Renal cortical epithelial cell (primary cell): ENCODE measurements at places on chromosomes 13 and 19. TPM values are rescaled to one million over a fixed set of nuclear protein-coding genes. Genes with fewer than 3 reads are reported as not detected.

DNA sequence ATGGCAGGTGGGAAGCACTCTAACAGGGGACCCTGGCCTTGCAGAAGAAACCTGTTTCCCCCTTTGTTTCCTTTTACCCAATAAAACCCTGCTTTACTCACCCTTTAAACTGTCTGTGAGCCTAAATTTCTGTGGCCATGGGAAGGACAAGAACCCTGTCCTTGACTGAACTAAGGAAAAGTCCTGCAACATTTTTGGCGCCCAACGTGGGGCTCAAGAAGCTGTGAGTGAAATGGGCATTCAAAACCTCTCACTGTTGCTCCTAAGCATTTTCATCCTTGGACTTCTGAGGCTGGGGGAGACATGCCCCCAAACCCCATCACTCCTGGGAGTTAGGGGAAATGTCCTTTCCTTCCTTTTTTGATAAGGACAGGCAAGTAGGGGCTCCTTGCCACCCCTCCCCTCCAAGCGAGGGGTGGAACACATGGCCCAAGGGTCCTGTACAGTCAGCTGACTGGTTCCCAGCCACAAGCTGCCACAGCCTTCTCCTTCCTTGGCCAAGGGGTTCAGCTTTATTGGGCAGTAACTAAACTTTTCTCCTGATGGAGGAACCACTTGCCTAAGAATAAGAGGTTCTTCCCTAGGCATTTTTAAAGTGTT lies 381.6 kb downstream of the KLF5 start:
- DNase-seq: no peak

DNA sequence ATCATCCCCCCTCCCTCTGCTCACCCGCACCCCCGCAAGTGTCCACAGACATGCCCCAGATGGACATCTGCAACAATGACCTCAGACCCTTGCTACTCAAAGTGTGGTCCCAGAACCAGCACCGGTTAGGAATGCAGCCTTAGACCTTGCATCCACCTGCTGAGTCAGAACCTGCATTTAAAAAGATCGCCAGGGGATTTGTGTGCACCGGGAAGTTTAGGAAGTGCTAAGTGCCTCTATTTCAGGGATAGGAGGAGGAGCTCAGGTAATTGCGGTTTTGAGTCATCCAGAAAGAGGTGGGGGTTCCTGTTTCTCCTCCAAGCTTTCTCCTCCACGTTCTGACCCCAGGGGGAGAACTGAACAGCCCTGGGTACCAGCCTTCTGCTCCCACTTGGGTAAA lies 46.2 kb downstream of the CACNA1A start:
- no peak for DNase-seq

DNA sequence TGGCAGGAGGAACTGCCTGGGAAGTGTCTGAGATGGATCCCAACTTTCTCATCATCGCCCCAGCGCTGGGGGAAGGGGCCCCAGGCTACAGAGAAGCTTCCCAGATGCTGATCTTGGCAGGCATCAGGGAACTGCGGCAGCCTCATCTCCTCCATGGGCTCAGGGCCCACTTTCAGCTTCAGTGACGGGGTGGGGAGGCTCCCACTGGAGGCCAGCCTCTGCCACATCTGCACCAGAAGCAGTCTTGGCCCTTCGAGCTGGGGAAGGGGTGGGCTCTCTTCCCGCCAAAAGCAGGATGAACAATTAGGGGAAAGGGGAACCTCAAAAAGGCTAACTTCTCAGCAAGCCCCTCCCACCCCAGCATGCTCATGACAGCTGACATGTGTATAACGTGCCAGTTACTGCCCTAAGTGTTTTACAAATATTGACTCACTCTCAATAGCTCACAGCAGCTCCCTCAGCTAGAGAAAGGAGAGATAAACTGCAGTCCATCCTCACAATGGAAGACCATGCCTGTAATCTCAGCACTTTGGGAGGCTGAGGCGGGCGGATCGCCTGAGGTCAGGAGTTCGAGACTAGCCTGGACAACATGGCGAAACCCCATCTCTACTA lies 7.1 kb upstream of the S1PR2 start:
- no peak for DNase-seq

DNA sequence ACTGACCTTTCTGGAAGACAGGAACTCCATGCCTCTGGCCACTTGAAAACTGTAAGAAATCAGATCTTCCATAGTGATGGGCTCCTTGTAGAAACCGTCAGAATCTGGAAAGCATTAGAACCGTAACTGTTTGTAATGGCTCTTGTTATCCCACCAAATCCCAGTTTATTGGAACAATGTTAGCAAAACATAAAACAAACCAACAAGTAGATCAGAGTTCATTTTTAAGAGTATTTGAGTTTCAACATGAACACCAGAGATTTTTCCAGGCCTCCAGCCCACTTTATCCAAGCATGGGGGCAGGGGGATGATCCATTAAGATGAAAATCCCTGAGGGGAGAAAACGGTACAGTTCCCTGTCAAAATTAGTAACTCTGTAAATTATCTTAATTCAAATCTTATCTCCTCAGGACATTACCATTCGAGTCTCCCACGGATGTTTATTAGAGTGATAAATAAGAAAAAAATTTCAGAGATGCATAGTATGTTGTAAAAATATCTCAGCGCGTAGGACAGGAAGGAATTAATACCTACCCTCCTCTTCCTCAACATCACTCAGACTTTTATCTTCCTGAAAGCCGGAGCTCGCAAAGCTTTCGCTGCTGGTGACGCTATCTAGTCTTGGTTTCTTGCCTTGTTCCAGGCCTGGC lies 172.5 kb downstream of the FLT1 start:
- DNase-seq: no peak

GRCh38 chr19:5804516-5805461 lies at the start of gene NRTN:
Gene NRTN, plus strand, starts transcription at chr19:5805067. Its CDS starts 19,099 bp downstream, at chr19:5824166.
- DNase-seq: no peak

- no peak for DNase-seq
Measured at GRCh38 chr13:113338451-113338850, 25.5 kb downstream of the GRTP1 start.

- DNase-seq: no peak
Measured at GRCh38 chr19:12880551-12881171, 588 bp downstream of the DNASE2 start.

GRCh38 chr19:50191216-50191615 lies 12.2 kb upstream of the MYH14 start:
- peak; percentile 15 for DNase-seq

GRCh38 chr13:29572575-29572974 lies 22.9 kb downstream of the SLC7A1 start:
- no peak for DNase-seq

GRCh38 chr19:52188822-52189734 lies 774 bp upstream of the PPP2R1A start:
- no peak for DNase-seq

- DNase-seq: no peak
Measured at GRCh38 chr13:35469806-35470525, 6.5 kb downstream of the MAB21L1 start.

- DNase-seq: peak; percentile 78
Measured at GRCh38 chr13:32838945-32839344, 177.3 kb upstream of the KL start.

- DNase-seq: no peak
Measured at GRCh38 chr13:20499986-20500385, 25.7 kb downstream of the CRYL1 start.

- DNase-seq: no peak
Measured at GRCh38 chr19:19297759-19298158, 22.6 kb downstream of the SUGP1 start.

- DNase-seq: no peak
Measured at GRCh38 chr19:34243876-34244578, 10.3 kb upstream of the GARRE1 start.

GRCh38 chr13:105969761-105970160 lies 565.7 kb downstream of the EFNB2 start:
- peak; percentile 98 for DNase-seq

DNA sequence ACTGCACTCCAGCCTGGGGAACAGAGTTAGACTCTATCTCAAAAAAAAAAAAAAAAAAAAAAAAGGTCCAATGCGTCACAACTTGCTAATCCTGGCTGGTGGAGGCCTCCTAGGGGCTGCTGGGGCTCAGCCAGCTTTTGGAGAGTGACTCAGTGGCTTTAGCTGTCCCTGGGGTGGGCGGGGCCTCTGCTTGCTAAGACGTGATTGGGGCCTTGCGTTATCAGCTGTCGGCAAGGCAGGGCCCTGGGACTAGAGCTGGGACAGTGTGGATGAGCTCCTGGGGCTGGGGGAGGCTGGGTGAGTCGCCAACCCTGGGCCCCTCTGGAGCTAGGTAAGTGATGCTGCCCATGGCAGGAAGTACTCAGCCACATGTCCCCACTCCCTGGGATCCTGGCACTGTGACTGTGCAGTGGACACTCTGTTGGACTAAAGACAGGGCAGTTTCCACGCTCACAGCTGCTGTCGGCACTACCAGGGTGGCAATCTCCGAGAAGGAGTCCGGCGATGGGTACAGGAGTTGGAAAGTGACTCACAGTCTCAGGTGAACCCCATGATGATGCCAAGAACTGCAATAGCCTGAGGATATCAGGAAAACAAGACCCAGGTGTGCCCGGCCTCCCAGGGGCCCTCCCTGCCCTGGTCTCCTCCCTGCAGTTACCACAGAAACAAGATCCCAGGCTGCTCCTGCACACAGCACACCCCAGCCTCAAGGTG lies 32.2 kb downstream of the F2RL3 start:
- no peak for DNase-seq

GRCh38 chr13:40368127-40368891 lies 298.1 kb downstream of the FOXO1 start:
- no peak for DNase-seq

DNA sequence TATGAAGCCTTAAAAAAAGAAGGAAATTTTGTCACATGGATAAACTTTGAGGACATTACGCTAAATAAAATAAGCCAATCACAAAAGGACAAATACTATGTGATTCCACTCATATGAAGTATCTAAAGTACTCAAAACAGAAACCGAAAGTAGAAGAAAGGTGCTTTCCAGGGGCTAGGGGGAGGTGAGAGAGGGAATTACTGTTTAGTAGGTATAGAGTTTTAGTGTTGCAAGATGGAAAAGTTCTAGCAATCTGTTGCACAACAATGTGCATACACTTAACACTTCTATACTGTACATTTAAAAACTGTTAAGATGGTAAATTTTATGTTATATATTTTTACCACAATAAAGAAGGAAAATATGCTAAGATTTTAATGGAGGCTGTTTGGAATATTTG lies 83.0 kb downstream of the POLR1D start:
- peak; percentile 2 for DNase-seq

DNA sequence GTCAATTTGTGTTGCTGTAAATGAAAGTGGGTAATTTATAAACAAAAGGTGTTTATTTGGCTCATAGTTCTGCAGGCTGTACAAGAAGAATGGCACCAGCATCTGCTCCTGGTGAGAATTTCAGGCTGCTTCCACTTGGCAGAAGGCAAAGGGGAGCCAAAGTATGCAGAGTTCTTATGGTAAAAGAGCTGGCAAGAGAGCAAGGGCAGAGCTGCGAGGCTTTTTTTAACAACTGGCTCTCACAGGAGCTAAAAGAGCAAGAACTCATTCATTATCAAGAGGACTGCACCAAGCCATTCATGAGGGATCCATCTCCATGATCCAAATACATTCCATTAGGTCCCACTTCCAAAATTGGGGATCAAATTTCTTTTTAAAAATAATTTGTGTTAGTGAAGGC lies 1712.7 kb downstream of the SLITRK5 start:
- no peak for DNase-seq

- no peak for DNase-seq
Measured at GRCh38 chr13:52160506-52160905, 1.1 kb upstream of the NEK3 start.

- DNase-seq: no peak
Measured at GRCh38 chr19:47437500-47437899, 18.2 kb upstream of the MEIS3 start.

GRCh38 chr13:40141859-40142555 lies 486.5 kb downstream of the COG6 start:
- DNase-seq: no peak

DNA sequence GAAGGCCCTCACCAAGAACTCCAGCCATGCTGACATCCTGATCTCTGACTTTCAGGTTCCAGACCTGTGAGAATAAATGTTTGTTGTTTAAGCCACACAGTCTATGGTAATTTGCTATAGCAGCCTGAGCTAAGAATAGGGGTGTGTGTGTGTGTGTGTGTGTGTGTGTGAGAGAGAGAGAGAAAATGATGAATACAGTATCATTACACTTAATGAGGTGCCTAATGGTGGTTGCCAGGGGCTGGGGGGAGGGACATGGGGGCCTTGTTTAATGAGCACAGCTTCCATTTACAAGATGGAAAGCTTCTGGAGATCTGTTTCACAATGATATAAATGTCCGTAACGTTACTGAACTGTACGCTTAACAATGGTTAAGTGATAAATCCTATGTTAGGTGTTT lies 53.8 kb upstream of the LATS2 start:
- no peak for DNase-seq

DNA sequence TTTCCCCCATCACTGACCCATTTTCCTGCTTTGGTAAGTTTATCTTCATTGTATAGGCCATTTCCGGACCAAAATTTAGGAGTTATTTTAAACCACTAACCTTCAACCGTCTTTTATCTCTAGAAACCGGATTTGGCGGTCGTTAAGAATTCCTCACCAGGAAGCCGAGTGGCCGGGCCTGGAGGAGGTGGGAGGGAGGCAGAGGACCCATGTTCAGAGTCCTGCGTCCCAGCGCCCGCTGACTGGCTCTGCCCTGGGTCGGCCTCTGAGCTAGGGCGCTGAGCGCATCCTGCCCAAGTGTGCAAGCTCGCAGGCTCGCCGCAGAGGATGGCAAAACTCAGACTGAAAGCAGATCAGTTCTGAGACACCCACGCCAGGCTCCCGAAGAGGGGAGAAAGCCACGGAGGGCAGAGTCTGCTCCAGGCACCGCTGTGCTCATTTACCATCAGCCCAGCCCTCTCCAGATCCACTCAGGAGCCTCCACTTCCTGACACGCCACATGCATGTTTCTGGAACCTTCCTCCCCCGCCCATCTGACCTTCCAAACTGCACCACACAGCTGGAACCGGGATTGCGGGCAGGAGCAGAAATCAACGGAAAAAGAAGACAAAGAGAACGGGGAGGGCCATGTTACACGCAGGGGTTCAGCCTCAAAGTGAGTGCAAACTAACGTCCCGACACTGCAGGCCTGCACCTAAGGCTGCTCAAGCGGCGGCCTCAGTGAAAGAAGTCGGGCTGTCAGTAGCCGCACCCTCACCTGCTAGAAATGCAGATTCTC lies 8.3 kb downstream of the COL4A1 start:
- no peak for DNase-seq

DNA sequence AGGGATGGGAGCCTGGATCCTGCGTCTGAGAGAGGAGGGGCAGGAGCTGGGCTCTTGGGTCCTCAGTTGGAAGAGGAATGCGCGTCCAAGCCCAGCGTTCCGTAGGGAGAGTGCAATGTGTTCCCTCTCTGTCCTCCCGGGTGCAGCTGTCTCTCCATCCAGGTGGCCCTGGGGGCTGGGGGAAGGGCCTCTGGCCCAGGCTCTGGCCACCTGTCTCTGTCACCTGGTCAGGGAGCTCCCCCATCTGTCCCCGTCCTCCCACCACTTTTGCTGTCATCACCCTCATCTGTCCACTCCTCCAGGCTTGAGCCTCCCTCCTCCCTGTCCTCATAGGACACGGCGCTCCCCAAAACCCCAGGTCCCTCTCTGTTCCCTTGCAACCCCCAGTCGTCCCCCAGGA lies 3.7 kb upstream of the SBK2 start:
- DNase-seq: no peak

Gene NEK5
- 0.17 and 1.4 TPM in 2 replicates for total RNA-seq

Gene ZNF208
- total RNA-seq: 0.69 and 1.4 TPM in 2 replicates

Gene ZNF83
- total RNA-seq: 68.8 and 165 TPM in 2 replicates

Gene ZNF846
- total RNA-seq: 2.1 and 25.8 TPM in 2 replicates

Gene ATXN8OS
- total RNA-seq: not detected in 2 replicates

Gene ZNF835
- 0.69 and 2.0 TPM in 2 replicates for total RNA-seq

Gene VSTM2B
- total RNA-seq: not detected in 2 replicates

Gene ADPRHL1
- 3.8 and 5.6 TPM in 2 replicates for total RNA-seq

Gene PALM3
- 0.35 and 0.70 TPM in 2 replicates for total RNA-seq

Gene OR7C1
- not detected in 2 replicates for total RNA-seq

Gene NTF4
- total RNA-seq: 0.25 and 0.52 TPM in 2 replicates

Gene MYPOP
- total RNA-seq: 0.69 and 2.5 TPM in 2 replicates

Gene PLVAP
- total RNA-seq: 0.10 and 0.52 TPM in 2 replicates
